ENCODE measurements at places on chromosomes 5 and 9.

DNA sequence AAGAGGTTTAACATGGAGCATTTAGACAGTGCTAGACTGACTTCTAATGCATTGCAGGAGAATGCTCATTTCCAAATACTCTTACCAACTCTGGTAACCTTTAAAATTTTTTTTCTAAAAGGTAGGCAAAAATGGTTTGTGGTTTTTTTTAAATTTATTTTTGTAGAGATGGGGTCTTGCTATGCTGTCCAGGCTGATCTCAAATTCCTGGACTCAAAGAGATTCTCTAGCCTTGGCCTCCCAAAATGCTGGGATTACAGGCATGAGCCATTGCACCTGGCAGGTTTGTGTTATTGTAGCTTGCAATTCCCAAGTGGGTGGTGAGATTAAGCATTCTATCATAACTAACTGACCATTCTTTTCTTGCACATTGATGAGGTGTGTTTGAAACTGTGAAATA is 43.0 kb upstream of the TBC1D2 start:
- DNase-seq = no peak

GRCh38 chr5:32711681-32712480 is 760 bp downstream of the NPR3 start:
- DNase-seq = no peak

DNA sequence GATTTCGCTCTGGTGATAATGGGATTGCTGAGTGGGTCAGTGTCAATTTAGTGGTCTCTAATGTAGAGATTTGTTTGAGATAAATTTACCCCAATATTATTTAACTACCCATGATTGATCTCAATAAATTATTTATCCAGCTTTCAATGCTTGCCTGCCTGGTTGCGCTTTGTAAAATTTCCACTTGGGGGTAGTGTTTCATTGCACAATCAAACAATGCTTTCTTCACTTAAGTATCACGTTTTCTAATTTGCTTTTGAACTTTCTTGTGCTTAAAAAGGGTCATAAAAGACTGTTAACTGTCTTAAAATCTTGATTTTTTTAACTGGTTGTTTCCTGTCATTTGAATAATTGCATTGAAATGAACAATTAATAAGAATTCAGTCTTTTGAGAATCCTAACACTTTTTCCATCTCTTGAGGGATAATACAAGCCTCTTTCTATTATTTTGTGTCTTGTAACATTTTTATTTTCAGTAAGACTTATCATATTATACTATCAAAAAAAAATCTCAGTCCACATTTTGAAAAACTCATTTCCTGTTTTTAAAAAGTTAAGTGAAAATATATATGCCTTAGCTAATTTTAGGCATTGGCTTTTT is 18.7 kb downstream of the HSD17B4 start:
- no peak for DNase-seq

- no peak for DNase-seq
These were observed 1883.7 kb upstream of the C9orf72 start for GRCh38 chr9:29456940-29457339.

DNA sequence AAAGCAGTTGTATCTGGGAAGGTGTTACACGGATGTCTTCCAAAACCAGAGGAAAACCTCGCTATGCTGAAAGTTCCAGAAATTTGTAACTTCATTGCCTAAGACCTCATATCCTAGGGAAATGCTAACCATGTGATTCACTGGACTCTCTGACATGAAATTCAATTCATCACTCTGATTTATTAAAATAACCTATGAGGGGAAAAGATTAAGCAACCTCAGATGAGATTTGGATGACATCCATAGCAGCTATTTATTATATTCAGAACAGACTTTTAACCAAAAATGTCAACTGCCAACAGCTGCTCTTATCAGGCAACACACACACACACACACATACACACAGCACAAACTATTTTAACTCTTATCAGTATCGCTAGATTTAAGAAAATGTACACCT is 1006.4 kb upstream of the CTNND2 start:
- no peak for DNase-seq

DNA sequence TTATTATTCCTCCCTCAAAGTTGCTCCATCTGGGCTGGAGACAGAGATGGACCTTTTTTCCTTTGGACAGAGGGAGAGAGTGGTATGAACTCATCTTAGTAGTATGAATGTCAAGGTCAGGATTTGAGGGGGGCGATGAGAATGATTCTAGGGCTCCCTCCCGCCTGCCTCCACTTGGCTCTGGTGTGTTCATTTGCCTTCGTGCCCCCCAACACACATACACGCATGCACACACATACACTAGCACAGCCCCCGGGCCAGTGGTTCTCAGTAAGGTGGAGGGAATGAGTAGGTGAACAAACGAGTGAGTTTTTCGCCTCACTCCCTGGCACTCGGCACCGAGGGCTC is 44.5 kb downstream of the ERGIC1 start:
- DNase-seq = no peak

GRCh38 chr5:171521219-171521633 is 101.8 kb downstream of the FGF18 start:
- no peak for DNase-seq
